ENCODE measurements at places on chromosomes 16 and 17.

DNA sequence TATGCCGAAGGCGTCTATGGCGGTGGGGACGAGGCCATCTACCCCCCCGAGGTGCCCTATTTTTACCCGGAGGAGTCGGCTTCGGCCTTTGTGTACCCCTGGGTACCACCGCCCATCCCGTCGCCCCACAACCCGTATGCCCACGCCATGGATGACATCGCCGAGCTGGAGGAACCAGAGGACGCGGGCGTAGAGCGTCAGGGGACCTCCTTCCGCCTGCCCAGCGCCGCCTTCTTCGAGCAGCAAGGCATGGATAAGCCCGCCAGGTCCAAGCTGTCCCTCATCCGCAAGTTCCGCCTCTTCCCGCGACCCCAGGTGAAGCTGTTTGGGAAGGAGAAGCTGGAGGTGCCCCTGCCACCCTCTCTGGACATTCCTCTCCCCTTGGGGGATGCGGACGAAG is 11.4 kb downstream of the MYO15A start:
- DNase-seq: no peak

DNA sequence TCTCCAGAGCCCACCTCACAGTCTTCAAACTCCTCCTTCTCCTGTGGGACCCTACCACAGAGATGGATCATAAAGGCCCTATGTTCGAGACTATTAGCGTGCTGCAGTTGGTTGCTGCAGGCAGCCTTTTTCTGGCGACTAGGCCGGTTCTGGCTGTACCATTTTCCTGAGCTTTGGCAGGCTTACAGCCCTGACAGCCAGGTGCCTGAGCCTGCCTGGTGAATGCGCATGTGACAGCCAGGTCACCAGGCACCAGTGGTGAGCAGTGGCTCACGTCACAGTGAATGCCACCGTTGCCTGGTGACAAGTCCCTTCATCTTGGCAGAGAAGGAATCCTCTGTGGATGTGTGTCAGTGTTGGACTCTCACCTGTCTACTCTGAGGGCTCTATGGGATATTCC is 978.8 kb downstream of the KCNJ18 start:
- DNase-seq: no peak

- no peak for DNase-seq
Measured at GRCh38 chr17:46135126-46135812, 58.0 kb downstream of the KANSL1 start.

DNA sequence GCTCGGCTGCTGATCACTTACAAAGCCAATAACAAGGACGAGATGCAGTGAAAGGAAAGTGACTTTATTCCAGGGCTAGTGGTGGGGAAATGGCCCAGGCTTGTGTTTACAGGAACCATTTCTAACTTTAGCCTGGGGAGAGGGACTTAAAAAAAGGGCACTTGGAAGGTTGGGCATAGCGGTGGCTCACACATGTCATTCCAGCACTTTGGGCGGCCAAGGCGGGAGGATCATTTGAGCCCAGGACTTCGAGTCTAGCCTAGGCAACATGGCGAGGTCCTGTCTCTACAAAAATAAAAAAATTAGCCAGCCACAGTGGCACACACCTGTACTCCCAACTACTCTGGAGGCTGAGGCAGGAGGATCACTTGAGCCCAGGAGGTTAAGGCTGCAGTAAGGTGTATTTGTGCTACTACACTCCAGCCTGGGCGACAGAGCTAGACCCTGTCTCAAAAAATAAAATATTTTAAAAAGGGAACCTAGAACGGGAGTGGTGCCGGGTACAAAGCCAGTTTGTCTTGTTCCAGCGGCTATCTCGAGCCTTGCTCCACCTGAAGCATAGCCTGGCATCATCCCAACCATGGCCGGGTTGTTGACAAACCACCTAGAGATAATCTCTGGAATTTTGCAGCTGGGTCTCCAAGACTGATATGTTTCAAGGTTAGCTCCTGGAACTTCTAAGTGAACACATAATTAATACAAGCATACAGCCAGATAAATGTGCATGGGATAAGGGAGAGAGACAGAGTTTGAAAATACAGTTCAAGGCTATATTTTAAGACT is 5.7 kb upstream of the TVP23A start:
- no peak for DNase-seq

- no peak for DNase-seq
Measured at GRCh38 chr16:64238571-64238970, 883.3 kb downstream of the CDH11 start.

GRCh38 chr17:8141741-8142140 is 10.5 kb downstream of the PER1 start:
- no peak for DNase-seq

GRCh38 chr16:5215901-5216300 is 118.3 kb upstream of the EEF2KMT start:
- no peak for DNase-seq

DNA sequence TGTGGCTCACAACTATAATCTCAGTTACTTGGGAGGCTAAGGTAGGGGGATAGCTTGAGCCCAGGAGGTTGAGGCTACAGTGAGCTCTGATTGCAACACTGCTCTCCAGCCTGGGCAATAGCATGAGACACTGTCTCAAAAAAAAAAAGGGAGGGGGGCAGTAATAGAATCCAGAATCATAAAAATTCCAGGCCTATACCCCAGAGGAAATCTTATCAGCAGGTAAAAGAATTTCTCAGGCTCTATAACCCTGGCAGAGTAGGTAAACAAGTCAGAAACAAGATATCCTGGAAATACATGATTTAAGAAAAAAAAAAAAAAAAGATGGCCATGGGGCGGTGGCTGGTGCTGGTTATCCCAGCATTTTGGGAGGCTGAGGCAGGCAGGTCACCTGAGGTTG is 12.9 kb downstream of the SPAG9 start:
- no peak for DNase-seq

GRCh38 chr17:63476854-63477479 is at the start of gene ACE:
Gene ACE (plus strand): TSS chr17:63477061. CDS start chr17:63477095, 34 bp downstream.
- DNase-seq: no peak

- no peak for DNase-seq
Measured at GRCh38 chr17:70241071-70241470, 71.7 kb downstream of the KCNJ2 start.
